ENCODE measurements at places on chromosomes 2 and 18. TPM values are rescaled to one million over a fixed set of nuclear protein-coding genes. Genes with fewer than 3 reads are reported as not detected.

The CXCR1 gene
- 0.49 TPM for polyA plus RNA-seq

The GIGYF2 gene
- 20.8 TPM for polyA plus RNA-seq

The LAMA3 gene
- 1.8 TPM for polyA plus RNA-seq

The GPR55 gene
- polyA plus RNA-seq, result 0.08 TPM

The KLHL41 gene
- polyA plus RNA-seq, result 0.29 TPM

The PPP1R1C gene
- polyA plus RNA-seq, result 7.2 TPM

The NEUROD1 gene
- polyA plus RNA-seq, result 3.3 TPM

The TSN gene
- polyA plus RNA-seq, result 67.6 TPM

The PDE6D gene
- 49.8 TPM for polyA plus RNA-seq

The RABL2A gene
- 17.0 TPM for polyA plus RNA-seq

The BOLL gene
- polyA plus RNA-seq, result not detected

The ACKR3 gene
- polyA plus RNA-seq, result 7.3 TPM

The ALPI gene
- not detected for polyA plus RNA-seq

The SMYD1 gene
- polyA plus RNA-seq, result 0.19 TPM

The CHRND gene
- not detected for polyA plus RNA-seq

The GPR39 gene
- polyA plus RNA-seq, result not detected

The CAVIN2 gene
- 7.8 TPM for polyA plus RNA-seq

The SPP2 gene
- not detected for polyA plus RNA-seq

The MDH1B gene
- 3.3 TPM for polyA plus RNA-seq

The PPP1CB gene
- polyA plus RNA-seq, result 38.3 TPM

The OR6B2 gene
- not detected for polyA plus RNA-seq

The RFTN2 gene
- polyA plus RNA-seq, result 5.2 TPM

The KATNAL2 gene
- polyA plus RNA-seq, result 8.4 TPM

The RGPD3 gene
- polyA plus RNA-seq, result not detected

The IFIH1 gene
- polyA plus RNA-seq, result 2.9 TPM

The TACR1 gene
- polyA plus RNA-seq, result 0.32 TPM

The LRP1B gene
- 0.98 TPM for polyA plus RNA-seq

The TOGARAM2 gene
- polyA plus RNA-seq, result 0.71 TPM

The TLK1 gene
- polyA plus RNA-seq, result 7.4 TPM

The MOGAT1 gene
- polyA plus RNA-seq, result not detected

The SLC11A1 gene
- polyA plus RNA-seq, result 1.7 TPM

The NETO1 gene
- 2.6 TPM for polyA plus RNA-seq

The HOXD13 gene
- polyA plus RNA-seq, result 9.8 TPM

The ACMSD gene
- polyA plus RNA-seq, result not detected

The DES gene
- 9.7 TPM for polyA plus RNA-seq

The MEP1B gene
- polyA plus RNA-seq, result not detected

The GALNT3 gene
- 5.3 TPM for polyA plus RNA-seq

The RUFY4 gene
- polyA plus RNA-seq, result not detected
